ENCODE measurements at places on chromosomes 5 and 9.

- DNase-seq = no peak
Observed at GRCh38 chr5:74422030-74422429, 218.5 kb downstream of the ENC1 start.

GRCh38 chr9:123265833-123266232 lies 2.6 kb downstream of the STRBP start:
- no peak for DNase-seq

GRCh38 chr5:33824516-33825195 lies 67.1 kb downstream of the ADAMTS12 start:
- no peak for DNase-seq

- no peak for DNase-seq
Observed at GRCh38 chr9:34783951-34784487, 74.1 kb upstream of the CCL21 start.

- DNase-seq = no peak
Observed at GRCh38 chr5:33091571-33092363, 349.0 kb upstream of the TARS1 start.

- DNase-seq = no peak
Observed at GRCh38 chr5:136222580-136223235, 29.7 kb upstream of the SMIM32 start.

- DNase-seq = no peak
Observed at GRCh38 chr5:100188778-100189177, 346.4 kb upstream of the FAM174A start.

DNA sequence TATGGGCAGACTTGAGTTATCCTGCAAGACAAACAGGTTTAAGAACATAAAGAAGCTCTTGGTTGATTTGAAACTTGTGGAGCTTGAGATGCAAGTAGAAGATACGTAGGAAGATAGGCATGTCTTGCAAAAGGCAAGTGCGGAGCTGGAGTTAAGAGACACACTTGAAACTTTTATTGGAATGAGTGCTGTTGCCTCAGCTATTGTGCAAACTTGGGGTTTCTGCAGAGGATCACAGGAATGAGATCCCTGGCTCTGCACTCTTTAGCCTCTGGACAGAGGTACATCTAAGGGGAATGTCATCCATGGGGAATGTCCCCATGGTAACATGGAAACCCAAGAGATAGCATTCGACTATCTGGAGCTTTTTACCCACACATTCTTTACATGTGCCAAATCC lies 121.1 kb downstream of the ADCY2 start:
- DNase-seq = no peak

- DNase-seq = no peak
Observed at GRCh38 chr5:21856987-21857386, 996.2 kb downstream of the CDH12 start.

DNA sequence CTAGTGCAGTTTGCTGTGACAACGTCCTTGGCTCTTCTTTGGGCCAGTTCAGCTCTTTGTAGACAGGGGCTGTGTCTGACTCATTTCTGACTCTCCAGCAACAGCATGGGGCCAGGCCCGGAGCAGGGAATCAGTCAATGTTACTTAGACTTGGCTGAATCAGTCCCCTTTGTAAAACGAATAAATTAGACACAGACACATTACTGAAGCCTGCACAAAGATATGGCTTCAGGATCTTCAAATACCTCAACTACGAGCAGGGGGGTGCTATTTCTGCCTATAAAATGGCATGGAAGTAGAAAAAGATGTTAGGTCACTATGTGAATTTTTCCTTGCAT lies 204.7 kb downstream of the TTLL11 start:
- no peak for DNase-seq

- DNase-seq = no peak
Observed at GRCh38 chr9:129089246-129089645, 8.3 kb downstream of the DOLPP1 start.

DNA sequence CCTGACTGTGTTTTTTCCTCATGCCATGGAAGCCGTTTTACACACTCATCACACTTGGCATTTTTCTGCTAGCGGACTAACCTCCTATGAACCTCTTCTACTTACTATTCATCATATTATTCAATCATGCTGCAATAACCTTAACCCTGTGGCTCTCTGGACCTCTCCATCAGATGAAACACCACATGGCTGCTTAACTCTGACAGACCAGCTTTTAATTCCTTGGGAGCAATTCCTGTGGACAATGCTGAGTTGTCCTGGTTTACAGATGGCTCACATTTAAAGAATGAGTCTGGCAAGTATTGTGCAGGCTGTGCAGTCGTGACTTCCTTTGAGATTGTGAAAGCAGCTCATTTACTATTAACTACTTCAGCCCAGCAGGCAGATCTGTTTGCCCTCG lies 9.0 kb downstream of the OR1J1 start:
- DNase-seq = no peak

GRCh38 chr9:135826188-135826545 lies 81.2 kb downstream of the CAMSAP1 start:
- no peak for DNase-seq

GRCh38 chr5:87195104-87195591 lies 72.5 kb upstream of the RASA1 start:
- DNase-seq = no peak

DNA sequence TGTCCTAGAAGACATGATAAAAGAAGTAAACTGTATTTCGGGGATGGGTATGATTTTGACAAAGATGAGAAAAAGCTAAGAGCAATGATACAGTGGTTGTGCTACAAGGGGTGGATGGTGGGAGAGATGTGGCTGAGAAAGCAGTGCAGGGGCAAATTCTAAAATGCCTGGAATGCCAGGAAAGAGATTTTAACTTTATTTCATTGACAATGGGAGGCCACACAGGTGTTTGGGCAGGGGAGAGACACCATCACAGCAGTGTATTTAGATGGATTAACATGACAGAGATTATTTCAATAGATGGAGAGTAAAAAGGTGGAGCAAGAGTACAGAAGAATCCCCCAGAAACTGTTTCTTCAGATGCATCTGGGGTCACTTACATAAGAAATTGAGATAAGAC lies 71.2 kb downstream of the MAMDC2 start:
- DNase-seq = no peak

DNA sequence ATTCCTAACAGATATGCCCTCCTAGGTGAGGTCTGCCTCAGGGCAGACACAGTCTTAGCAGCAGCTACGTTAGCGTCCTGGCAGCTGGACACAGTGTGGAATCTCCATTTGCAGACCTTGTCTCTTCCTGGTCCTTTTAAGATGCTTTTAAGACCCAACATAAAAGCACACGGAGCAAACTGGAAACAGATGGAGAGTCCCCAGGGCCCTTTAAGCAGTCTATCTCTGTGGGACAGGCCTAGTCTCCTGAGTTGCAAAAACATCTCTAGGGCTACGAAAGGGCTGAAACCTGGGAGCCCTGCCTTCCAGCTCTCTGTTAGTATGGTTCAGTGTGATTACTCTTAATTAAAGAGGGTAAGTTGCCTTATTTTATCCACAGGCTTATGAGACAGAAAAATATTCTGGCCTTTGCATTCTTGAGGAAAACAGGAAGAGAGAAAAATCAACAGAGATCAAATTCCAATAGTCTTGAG lies 66.0 kb upstream of the GNA14 start:
- DNase-seq = no peak

DNA sequence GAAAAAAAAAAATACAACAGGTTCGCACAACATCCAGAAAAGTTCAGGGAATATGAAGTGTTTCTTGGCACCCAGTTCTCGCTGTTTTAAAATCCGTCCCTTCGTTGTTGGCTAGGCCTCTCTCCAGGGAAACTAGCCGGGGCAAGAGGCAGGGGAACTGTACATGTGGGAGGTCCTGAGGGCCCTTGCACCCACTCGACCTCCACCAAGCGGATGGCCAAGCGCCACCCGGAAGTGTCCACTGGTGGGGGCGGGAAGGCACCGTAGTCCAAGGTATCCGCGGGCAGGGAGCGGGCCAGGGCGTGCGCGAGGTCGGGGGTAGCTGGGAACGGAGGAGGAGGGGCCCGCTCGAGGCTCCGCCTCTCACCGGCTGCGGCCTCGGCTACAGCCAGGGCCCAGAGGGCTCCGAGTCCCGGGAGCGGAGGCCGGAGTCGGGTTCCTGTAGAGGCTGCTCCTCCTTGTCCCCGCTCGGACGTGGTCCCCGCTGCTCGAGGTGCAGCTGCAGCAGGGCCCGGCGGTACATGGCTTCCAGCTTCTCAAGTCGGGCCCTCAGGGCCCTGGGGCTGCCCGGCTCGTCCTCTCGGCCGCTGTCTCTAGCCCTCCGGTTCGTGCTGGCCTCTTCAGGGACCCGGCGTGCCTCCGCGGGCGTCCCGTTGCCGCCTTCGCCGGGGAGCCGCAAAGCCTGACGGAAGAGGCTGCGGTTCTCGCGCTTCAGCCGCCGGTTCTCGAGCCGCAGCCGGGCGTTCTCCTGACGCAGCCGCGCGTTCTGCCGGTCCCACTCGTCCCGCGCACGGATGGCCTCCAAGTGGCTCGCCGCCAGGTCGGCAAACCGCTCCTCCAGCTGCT lies 720 bp downstream of the TUSC1 start:
- DNase-seq = peak; percentile 89

- DNase-seq = no peak
Observed at GRCh38 chr9:93466416-93467061, 13.2 kb upstream of the FAM120AOS start.

- no peak for DNase-seq
Observed at GRCh38 chr9:117334101-117334500, 80.8 kb downstream of the ASTN2 start.

- DNase-seq = no peak
Observed at GRCh38 chr5:145937432-145938250, 1.3 kb downstream of the SH3RF2 start.

DNA sequence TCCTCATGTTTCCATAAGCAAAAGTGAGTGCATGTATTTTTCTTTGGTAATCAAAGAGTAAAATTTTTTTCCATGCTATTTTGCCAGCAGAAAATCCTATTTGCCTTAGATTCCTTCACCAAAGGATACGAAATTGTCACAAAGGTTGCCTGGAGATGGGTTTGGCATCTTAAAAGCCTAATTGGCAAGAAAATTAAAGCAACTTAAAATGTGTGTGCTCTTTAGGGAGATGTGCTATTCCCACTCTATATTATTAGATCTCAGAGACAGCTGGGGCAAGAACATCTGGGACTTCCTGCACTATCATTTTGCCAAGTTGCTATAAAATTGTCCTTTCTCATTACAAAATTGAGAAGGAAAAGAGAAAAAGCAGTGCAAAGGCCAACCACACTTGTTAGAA lies 146.1 kb downstream of the PLCXD3 start:
- DNase-seq = no peak

GRCh38 chr9:34145165-34145564 lies 18.7 kb upstream of the DCAF12 start:
- no peak for DNase-seq

DNA sequence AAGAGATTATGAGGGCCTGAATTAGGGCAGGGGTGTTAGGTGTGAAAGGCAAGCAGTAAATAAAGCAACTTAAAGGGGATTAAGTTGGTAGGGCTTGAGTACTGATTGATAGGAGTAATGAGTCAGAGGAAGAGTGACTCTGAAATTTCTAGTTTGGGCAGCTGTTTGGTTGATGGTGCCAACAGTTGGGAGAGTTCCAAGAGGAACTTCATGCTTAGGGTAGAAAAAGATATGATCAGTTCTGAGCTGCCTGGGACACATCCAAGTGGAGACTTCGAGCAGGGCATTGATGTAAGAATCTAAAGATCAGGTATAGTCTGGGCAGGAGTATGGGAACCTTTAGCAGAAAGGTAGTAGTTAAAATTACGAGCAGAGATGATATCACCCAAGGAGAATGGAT lies 10.2 kb downstream of the MAMDC2 start:
- no peak for DNase-seq

DNA sequence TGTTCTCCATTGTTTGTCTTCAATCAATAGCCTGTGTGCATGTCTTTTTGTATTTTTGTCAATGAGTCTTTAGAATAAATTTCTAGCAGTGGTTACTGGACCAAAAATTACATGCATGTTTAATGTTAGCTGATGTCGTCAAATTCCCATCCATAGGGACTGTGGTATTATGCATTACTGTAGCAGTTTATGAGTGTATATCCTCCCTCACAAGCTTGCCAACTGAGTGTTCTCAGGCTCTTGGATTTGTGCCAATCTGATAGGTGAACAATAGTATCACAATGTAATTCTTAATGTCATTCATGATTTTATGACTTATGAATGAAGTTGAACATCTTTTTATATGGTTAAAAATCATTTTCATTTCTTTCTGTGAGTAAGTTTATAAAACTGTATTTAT lies 13.0 kb downstream of the SNX24 start:
- no peak for DNase-seq

- DNase-seq = no peak
Observed at GRCh38 chr5:130102960-130103359, 198.7 kb downstream of the CHSY3 start.

- DNase-seq = no peak
Observed at GRCh38 chr9:129619787-129620668, 873 bp downstream of the C9orf50 start.

DNA sequence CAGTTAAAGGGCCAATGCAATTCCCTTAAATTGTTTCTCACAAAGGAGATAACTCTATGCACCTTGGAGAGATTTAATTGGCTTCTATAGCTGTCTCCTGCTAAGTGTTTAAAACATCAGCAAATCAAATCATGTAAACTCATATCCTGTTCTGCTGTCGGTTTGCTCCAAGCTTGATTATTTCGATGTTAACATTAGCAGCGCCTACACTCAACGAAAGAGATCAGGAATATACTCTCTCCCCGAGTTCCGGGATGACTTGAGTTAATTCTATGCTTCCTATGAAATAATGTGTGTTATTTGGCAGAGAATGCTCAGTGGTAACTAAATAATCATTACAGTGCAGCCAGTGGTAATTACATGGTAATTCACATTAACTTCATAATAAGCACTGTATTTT lies 338.6 kb downstream of the EBF1 start:
- no peak for DNase-seq

DNA sequence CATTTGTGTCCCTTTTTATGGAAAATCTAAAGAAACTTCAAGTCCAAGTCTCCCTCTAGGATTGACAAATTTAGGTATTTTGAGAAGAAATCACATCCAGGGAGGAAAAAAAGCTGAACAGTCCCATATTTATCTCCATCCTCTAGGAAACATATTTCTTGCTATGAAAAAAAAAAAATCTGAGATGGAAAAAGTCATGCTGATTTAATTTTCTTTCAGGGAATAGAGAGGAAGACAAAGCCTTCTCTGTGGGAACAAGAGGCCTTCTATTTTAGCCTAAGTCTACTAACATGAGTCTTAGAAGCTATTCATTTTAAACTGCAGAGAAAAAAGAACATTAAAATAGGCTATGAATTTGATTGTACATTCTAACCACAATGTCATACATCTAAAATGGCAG lies 63.1 kb upstream of the CDK5RAP2 start:
- DNase-seq = no peak
